DMS 273 treated with DMSO at 0.1 percent for 48 hours (cell line): ENCODE measurements at places on chromosomes 5 and 9.

DNA sequence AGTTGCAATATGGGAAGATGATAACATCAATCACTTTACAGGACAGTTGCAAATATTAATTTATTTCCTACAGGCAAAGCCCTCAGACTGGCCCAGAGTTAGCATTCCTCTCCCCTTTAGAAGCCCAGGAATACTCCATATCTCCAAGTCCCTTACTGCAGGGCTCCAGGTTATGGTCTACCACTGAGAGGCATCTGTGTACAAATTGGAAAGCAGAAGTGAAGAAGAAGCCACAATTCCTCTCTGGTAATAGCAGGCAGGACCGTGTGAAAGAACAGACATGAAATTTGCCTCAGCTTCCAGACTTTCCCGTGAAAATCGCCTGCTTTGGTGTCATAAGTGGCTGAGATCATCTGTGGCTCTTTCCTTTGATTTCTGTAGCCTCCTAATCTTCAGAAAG is 289.6 kb downstream of the GLIS3 start:
- DNase-seq, result no peak

GRCh38 chr5:31741496-31741895 is 102.6 kb downstream of the PDZD2 start:
- no peak for DNase-seq

GRCh38 chr5:122421374-122422079 is 109.5 kb downstream of the SNCAIP start:
- DNase-seq, result no peak

DNA sequence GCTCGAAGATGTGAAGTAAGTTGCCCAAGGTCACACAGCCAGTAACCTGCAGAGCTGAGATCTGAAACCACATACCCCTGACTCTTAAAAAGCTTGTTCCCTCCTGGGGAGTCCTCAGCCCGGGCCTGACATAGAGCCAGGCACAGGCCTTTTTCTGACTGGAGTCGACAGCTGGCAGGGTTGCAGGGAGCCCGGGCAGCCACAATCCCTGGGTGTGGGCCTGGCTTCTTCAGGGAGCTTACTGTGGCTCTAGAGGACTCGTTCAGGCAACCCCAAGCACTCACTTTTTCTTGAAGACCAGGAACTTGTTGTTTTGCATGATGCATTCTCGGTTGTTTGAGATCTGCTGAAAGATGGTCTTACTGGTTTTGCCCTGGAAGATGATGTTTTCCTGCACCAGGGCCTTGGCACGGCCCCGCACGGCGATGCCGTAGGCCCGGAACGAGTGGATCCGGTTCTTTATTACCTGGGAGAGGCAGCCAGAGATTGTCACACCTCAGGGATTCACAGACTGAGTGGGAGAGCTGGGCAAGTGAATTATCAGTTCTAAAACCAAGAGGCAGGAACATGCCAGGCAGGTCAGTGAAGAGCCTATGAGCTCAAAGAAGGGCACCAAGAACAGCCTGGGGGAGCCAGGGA is 30.0 kb downstream of the POLR1E start:
- DNase-seq, result no peak

GRCh38 chr5:111914966-111915636 is 158.1 kb upstream of the NREP start:
- DNase-seq, result no peak

DNA sequence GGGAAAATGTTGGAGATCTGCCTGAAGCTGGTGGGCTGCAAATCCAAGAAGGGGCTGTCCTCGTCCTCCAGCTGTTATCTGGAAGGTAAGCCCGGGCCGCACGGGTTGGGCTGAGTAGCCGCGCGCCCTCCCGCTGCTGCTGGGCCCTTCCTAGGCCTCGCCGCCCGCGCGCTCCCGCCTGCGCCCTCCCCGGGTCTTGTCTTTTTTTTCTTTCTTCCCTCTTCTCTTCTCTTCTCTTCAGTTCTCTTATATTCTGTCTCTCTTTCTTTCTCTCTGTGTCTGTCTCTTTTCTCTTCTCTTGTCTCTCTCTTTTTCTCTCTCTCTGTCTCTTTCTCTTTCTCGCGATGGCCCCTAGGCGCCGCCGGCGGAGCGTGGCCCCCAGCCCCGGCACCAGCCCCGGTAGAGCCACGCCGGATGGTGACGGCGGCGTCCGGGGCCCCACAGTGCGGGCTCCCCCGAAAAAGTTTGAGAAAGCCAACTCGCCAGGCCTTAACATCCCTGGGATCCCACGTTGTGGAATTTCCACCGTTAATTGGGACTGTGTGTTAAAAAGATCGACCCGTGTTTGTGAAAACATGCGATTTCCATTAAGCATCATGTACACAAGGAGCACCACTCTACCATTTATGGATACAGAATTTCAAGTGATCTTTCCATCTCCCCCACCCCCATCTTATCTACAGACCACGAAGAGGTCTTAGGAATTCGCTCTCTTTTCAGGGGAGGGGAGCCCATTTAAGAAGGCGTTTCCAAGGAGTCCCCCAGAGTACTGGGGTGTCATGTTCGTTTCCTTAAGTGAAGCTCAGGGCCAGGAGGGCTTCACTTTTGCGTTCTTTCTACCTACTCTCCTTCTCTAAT is 616 bp downstream of the ABL1 start:
- DNase-seq, result no peak

DNA sequence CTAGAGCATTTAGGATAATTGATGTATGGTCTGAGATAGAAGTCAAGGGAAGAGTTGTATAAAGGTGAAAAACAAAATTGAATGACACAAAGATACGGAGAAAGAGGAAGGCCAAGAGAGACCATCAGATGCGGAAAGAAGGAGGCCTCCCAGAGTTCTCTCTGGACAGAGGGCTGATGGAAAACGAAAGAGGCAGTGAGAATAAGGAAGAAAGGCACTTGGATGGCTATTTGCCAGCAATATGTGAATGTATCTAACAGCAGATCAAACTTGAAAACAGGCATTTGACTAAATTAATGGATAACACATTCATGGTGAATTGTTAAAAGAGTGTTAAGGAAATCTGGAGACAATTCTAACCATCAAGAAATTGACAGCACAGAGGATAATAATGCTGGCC is 2.4 kb upstream of the DOCK8 start:
- DNase-seq, result no peak

DNA sequence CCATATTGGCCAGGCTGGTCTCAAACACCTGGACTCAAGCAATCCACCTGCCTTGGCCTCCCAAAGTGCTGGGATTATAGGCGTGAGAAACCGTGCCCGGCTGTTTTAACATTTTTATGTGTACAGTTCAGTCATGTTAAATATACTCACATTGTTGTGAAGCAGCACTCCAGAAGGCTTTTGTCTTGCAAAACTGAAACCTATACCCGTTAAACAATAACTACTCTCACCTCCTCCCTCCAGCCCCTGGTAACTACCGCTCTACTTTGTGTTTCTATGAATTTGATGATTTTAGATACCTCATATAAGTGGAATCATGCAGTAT is 23.1 kb upstream of the SHB start:
- no peak for DNase-seq

DNA sequence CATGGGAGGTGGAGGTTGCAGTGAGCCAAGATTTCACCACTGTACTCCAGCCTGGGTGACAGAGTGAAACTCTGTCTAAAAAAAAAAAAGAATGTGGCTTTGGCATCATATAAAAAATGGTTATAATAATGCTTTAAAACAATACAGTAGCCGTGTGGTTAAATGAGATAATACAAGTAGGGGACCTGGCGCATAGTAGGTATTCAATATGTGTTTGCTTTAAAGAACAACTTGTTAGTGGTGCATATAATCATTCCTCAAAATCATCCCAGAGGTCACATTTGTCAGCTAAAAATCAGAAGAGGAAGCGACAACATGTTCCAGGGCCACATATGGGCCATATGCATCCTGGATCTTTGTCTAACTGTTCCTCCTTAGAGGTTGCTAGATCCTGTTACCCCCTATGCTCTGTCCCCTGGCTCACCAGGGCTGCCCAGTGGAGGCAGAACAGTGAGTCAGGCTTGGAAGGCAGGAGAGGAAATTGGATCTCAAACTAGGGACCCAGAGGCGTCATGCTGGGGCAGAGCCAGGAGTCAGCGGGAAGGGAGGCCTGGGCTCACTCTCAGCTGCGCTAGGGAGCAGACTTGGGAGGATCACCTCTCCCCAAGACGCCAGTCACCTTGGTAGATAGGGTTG is 27.7 kb downstream of the LHX6 start:
- no peak for DNase-seq

- no peak for DNase-seq
These were observed 33.6 kb downstream of the SNX30 start for GRCh38 chr9:112784020-112784785.

DNA sequence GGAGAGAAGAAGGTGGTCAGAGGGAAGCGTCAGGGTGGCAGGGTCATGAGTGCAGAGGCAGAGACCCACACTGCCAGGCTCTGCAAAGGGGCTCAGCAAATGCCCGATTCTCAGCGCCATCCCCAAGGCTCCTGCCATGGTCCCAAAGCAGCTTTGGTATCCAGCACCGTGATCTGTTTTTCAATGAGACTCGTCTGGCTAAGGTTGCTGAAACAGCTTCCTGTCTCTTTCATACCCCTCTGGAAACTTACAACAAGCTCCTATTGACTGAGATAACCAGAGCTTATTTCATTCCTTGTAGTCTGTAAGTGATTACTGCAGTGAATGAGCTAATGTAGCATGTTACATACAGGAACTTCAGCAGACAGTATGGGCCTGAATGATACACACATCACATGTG is 568.6 kb upstream of the DAP start:
- no peak for DNase-seq

DNA sequence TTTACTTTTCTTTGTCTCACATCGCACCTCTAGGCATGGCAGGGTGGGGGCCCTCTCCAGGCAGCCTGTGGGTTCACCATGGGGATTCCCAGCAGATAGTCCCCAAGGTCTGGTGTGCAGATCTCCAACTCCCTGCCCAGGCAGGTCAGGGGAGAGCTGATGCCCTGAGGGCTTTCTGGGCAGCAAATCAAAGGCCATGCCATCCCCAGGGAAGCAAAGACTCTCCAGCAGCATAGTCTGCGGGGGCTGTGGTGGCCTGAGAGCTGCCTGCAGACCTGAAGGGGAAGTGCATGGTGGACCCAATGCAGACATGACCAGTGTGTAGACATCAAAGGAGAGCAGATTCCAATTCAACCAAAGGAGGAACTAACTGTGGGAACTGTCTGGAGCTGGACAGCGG is 7.7 kb downstream of the NEURL1B start:
- no peak for DNase-seq

DNA sequence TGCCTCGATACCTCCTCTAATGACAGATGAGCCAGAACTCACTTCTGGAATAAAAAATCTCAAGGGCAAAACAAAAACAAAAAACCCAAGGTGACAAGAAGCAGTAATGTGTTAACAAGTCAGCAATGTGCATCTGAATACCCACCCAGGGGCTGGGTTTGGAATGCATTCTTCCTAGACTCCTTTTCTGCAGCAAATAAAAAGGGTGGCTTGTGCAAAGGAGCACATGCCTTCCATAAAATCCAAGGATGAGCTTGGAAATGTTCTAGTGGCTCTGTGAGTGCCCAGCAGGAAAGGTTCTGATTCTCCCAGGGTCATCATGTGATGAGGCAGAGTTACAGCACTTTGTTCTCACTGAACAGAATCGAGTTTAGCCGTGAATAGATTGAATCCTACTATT is 599.9 kb downstream of the RAB3C start:
- no peak for DNase-seq

DNA sequence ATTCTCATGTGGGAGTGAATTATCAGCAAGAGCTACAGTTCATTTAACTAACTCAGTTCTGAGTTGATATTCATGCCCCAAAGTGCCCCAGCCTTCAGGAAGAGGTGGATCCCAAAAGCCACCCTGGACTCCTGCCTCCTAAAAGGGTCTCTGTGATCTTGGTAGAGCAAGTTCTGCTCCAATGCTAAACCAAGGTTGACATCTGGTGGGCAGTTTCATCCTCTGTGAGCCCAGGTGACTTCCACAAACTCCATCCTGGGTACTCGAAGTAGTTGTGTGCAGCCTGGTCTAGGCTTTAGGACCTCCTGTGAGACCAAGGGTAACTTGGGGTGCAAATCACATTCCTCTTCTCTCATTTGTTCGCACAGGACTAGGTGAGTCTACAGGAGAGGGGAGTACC is 816.8 kb downstream of the MTRR start:
- DNase-seq, result peak; percentile 60

DNA sequence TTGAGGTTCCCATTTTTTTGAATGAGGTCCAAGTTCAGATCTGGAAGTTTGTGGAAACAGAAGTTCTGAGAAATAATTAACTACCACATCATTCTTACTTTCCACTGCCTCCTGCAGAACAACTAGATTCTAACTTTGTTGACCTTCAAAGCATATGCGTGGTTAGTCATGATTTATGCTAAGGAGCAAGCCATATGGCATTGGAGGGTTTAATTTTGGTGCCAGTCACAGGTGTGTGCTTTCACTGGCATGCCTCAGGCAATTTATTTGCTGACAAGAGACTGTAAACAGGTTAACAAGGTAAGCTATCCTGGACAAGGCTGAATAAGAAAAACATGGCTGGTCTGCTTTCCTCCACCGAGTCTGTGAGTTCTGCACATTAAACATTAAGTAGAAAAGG is 31.5 kb downstream of the HMHB1 start:
- DNase-seq, result no peak

- no peak for DNase-seq
These were observed 199.9 kb downstream of the AOPEP start for GRCh38 chr9:94926431-94926800.

GRCh38 chr5:170464280-170465127 is 39.3 kb upstream of the KCNIP1 start:
- DNase-seq, result no peak

DNA sequence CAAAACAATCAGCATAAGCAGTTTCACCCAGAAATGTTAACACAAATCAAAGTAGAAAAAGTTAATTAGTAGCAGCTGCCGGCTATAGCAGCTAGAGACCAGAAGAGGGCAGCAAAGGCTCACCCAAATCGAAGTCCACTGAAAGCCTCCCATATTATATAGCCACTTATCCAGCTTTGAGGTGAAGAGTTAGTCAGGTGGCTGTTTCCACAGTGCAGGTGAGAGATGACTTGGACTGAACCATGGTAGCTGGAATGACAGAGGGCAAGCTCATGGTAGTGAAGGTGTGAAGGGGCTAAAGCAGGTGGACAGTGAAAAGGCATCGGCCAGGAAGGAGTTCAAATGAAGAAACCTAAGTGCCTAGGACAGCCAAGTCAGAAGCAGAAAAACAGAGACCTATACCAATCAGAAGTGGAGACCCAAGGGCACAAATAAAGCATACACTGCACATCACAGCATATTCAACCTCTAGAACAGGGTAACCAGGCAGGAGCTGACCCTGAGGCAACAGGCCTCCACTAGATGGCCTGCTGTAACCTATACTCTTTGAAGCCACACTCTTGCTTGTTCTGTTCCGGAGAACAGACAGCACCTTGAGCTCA is 7.2 kb upstream of the RNF38 start:
- peak; percentile 53 for DNase-seq

GRCh38 chr9:38256461-38256860 is 136.0 kb upstream of the ALDH1B1 start:
- DNase-seq, result no peak
